ENCODE measurements at places on chromosomes 6 and 20. TPM values are rescaled to one million over a fixed set of nuclear protein-coding genes. Genes with fewer than 3 reads are reported as not detected.

The CYP21A2 gene
- total RNA-seq = not detected

GRCh38 chr20:9163995-9164394 is 95.1 kb downstream of the PLCB4 start:
- no peak for DNase-seq

The PRKN gene
- 0.95 TPM for total RNA-seq

The ADAM33 gene
- total RNA-seq = not detected

The PSMB9 gene
- total RNA-seq = 10.4 TPM

The PKHD1 gene
- 0.03 TPM for total RNA-seq

Measured in SK-MEL-5 (cell line).